DMS153 (cell line): ENCODE measurements at places on chromosomes 11 and 22.

DNA sequence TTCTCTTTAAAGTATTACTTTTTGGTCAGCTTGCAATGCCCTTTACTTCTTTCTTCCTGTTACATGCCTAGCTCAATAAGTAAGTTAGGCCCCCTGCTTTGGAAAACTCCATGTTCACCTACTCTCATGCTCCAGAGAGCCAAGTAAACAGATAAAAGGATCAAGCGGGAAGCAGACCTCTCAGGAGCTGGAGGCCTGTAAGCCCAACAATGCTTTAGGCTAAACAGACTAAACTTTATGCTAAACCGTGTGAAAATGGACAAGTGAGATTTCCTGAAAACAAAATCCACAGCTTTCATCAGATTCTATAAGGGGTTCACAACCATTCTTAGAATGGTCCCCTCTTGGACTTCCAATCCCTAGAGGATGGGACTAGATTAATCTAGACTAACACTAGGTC, 40.2 kb downstream of the CELF1 start:
- DNase-seq, result no peak

DNA sequence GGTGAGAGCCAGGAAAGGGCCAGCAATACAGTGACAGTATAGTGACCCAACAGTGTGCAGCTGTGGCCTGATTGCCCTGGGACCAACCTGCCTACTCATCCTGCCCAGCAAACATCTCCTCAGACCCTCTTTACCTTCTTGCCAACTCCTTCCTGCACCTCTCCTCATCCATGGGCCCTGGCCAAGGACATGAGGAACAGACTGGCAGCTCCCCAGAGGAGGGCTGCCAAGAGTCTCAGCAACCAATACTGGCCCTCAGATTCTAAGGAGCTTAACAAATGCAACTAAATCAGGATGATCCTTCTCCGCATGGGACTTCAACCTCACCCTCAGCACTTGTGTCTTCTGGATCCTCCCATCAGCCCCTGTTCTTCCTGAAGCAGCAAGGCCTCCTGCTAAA, 77.0 kb downstream of the RPL27A start:
- DNase-seq, result no peak

DNA sequence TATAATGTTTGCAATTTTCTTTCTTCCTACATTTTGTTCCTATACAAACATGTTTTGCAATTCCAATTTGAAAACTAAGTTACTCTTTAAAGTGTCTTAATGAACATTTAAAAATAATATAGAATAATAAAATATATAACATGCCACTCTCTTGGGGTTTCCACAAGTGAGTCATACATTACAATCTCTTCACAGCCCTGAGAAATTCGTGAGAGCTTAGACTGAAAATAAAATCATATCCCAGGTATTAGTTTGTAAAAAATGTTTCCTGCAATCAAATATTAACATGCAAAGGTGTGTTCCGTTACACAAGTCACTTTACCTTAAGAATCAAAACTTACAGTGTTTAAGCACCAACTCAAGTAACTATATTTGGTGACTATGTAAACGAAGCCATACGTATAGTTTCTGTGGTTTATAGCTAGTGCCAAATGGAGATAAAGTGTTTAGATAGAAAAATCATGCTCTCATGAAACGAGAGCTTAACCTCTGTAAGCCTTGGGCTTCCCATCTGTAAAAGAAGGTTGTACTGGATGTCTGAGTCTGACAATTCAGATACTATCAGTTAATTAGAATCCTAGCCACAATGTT, 253.6 kb upstream of the ANO3 start:
- DNase-seq, result no peak

DNA sequence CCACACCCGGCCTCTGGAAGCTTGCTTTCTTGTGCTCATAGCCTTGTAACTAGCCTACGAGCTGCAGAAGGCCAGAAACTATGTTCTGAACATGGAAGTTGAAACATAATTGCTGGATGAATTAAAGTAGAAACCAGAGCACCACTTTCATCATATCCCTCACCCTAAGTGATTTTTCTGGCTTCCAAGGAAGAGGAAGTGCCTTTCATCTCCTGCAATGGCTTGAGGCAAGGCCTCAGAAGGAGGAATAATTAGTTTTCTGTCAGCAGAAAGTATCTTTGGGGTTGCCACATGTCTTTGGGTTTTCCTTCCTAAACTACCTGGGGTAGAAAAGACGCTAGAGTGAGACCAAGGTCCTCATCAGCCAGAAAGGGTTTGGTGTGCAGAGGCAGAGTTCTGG, 14.5 kb downstream of the RPL27A start:
- DNase-seq, result no peak

GRCh38 chr22:33756508-33756949, 163.7 kb downstream of the LARGE1 start:
- DNase-seq, result peak; percentile 8

GRCh38 chr22:39318507-39319283, 728 bp downstream of the RPL3 start:
- DNase-seq, result no peak

- no peak for DNase-seq
Observed at GRCh38 chr11:34451053-34451452, 12.3 kb downstream of the CAT start.

DNA sequence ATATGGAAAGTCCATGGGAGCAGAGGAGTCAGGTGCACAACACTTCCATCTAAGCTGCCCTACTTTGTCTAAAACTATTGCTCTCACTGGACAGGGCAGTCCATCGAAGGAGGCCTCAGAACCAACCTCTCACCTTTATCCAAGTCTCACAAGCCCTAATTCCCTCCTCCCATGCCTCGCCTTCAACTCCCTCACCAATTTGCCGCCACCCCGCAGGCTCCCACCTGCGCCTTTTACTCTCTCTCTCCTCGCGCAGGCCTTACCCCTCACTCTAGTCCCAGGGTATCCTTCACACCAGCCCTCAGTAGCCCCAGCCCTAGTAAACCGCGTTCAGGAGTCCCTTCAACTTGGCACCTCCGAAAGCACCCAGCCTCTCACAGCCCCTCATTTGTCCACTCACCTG, 451 bp downstream of the FHIP1B start:
- DNase-seq, result no peak

GRCh38 chr11:35815556-35816315, 128.1 kb upstream of the LDLRAD3 start:
- DNase-seq, result no peak

GRCh38 chr11:63909591-63910506, 7.1 kb downstream of the RCOR2 start:
- DNase-seq, result no peak

- no peak for DNase-seq
Observed at GRCh38 chr11:12202661-12203310, 92.4 kb downstream of the MICAL2 start.

- no peak for DNase-seq
Observed at GRCh38 chr11:118084247-118084646, 2.5 kb downstream of the SMIM35 start.

DNA sequence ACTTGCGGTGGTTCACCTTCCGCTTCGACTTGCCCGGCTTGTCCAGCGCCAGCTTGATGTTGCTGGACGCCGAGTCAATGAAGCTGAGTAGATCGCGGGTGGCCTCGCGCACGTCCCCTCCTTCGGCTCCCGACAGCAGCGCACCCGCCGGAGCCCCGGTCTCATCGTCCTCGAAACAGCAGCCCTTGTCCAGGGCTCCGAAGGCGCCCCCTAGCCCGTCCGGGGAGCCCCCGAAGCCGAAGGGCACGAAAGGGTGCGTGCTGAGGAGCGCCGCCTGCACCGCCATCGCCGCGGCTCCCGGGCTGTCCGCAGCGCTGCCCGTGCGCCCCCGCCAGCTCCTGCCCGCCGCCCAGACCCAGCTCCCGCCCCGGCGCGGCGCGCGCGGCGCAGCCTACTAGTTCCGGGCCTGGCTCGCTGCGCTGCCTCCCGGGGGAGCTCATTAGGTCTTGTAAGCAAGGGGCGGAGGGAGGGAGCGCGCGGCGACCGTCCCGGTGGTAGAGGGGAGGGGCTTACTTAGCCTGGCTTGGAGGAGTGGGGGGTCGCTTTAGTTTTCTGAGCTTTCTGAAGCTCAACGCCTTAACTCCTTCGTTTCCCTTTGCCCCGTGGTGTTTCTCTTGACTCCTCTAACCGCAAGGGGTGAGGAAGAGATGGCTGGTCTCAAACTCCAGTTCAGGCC, at the start of gene FAM181B:
Gene FAM181B, minus strand, starts transcription at position 421 of the 676 bp plus-strand sequence. Its CDS starts 135 bp downstream, at position 286.
- DNase-seq, result peak; percentile 57

GRCh38 chr22:29635734-29636357, 32.4 kb downstream of the NF2 start:
- peak; percentile 46 for DNase-seq

DNA sequence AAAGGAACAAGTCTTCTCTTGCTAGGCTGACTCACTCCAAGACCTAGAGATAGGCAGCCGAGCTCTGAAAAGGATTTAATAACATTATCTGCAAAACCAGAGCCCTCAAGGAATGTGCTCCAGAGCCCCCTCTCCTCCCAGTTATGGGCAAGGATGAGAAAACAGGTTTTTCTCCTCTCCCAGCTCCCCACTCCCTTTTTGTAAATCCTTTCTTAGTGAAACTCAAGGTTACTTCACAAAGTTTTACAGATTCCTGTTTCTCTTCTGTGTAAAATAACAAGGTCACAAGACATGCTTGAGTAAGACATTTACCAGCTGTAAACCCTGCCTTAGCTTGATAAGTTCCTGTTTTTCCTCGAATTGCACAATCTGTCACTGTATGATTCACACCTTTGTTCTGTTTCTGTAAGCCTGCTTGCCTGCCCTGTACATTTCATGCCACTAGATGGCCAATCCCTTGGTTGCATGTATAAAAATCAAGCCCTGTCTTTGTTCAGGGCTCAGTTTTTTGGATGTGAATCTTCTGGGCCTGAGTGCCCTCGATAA, 489.4 kb downstream of the KCNA4 start:
- DNase-seq, result no peak

DNA sequence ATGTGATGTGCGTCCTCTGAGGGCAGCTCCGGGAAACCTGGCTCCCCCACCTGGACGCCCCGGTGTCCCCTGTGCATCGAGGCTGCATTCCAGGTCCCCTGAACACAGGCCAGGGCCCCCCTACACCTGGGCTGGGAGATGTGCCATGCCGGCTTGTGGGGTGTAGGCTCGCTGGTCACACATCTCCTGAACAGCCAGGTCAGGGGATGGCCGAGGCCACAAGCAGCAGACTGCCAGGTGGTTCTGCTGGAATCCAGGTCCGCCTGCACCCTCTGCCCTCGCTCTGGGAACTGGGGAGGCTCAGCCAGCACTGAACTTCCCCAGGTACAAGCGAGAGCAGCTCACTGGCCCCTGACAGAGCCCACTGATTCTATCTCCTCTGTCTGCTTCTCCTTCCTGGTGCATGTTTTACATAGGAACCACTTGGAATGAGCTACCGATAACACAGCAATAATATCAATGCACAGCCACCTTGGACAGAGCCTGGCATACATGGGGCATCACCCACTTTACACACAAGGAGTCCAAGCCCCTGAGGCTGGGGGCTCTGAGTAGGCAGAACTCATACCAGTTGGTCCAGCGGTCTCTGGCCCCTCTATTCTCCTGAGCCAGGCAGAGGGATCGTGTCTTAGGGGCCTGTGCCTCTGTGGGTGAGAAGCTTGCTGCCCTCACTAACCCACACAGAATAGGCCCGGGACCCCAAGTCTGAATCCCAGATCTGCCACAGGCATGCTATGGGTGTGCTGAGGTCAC, 46.8 kb downstream of the TBX1 start:
- no peak for DNase-seq

GRCh38 chr22:38782402-38783094, 11.4 kb downstream of the DNAL4 start:
- no peak for DNase-seq

GRCh38 chr11:4066910-4067309, 27.7 kb upstream of the RRM1 start:
- DNase-seq, result no peak

DNA sequence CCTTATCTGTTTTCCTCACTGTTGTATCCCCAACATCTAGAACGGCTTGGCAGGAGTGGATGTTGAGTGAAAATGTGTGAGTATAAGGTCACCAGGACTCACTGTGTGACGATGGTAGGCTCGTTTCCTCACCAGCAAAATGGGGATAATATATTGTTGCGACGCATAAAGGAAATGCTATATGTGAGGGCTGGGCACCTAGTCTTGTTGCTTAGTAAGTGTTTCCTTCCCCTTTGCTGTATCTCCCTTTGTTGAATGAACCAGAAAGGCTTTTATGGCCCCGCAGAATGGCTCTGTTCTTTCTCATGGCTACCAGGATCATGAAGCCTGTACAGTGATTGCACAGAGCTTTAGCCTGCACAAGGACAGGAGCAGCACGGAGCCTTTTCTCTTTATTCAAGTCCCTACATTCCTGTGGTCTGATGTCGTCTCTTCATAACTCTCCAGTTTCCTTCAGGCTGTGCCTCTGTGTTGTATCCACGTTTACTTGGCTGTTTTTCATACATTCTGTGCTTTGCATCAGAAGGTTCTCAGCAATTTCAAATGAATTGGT, 5.4 kb downstream of the TNRC6B start:
- DNase-seq, result no peak

GRCh38 chr11:128715691-128716561, 22.1 kb downstream of the FLI1 start:
- no peak for DNase-seq

- DNase-seq, result no peak
Observed at GRCh38 chr22:38327805-38328204, 10.6 kb upstream of the CSNK1E start.

DNA sequence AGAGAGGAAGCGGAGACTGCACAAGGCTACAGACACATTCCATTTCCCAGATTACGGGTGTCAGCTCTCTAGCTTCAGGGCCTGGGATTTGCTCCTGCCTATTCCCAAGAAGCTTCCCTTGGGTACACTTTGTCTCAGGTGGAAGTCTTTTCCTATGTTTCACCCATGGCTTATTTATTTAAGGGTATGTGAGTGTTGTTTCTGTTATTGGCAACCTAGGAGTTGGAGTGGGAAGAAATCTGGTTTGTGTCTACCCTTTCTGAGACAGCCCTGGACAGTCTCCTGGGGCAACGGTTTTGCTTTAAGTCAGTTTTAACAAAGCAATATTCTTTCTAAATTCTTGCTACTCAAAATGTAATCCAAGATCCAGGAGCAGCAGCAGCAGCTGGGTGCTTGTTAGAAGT, 127.0 kb downstream of the MICAL2 start:
- no peak for DNase-seq

DNA sequence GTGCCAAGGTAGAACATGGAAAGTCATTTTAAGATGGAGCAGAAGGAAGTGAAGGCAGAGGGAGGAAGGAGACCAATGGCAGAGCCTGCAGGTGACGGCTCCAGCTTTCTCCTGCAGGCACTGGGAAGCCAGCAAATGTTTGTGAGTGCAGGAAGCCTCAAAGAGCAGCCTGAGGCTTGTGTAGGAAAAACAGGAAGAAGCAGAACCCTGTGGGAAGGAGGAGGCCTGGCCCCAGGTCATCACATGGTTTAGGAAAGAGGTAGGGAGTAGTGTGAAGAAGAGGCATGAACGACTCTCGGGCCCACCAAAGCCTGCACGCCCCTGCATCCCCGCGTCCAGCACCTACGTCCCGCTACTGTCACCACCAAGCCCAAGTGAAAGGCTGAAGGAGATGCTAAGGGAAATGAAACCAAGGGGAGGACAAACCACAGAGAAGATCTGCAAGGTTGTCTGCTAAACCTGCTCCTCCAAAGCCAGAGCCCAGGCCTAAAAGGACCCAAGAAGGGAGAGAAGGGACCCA, 151.5 kb downstream of the CHST1 start:
- no peak for DNase-seq
